ENCODE measurements at places on chromosomes 5 and 9. TPM values are rescaled to one million over a fixed set of nuclear protein-coding genes. Genes with fewer than 3 reads are reported as not detected.

CCDC127 gene
- total RNA-seq: 6.3 TPM

FRMD3 gene
- 0.89 TPM for total RNA-seq

JAKMIP2 gene
- 11.8 TPM for total RNA-seq

IGFBPL1 gene
- total RNA-seq: 36.7 TPM

ACTBL2 gene
- total RNA-seq: not detected

TYRP1 gene
- total RNA-seq: 0.14 TPM

CCL27 gene
- 1.0 TPM for total RNA-seq

LECT2 gene
- not detected for total RNA-seq

GDA gene
- total RNA-seq: 0.39 TPM

SPAG8 gene
- total RNA-seq: 0.50 TPM

TOR4A gene
- total RNA-seq: 7.3 TPM

- peak; percentile 57 for DNase-seq
Measured at GRCh38 chr9:19127871-19128500, 694 bp upstream of the PLIN2 start.

DNA sequence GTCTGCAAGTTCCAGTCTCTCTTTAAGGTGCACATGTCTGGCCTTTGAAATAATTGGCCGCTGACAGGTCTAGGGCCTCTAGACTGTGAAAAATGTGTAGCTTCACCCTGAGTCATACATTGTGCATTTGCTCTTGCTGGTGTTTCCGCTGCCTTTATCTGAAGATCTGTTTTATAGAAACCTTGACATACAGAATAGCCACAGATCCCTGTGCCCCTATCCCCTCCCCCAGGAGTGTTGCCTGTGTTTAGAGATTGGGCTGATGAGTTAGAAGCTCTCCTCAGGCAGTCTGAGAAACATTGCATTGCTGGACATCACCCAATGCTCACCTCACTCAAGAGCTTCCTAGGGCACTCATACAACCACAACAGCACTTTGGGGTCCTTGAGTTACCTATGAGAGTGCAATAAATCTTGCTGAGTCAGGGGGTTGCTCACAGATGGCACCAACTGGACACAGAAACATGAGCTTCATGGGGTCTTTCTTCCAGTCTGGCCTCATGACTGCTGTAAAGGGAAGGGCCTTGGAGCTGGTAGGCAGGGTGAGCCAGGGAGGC lies 3.8 kb upstream of the ZNF782 start:
- DNase-seq: no peak

- no peak for DNase-seq
Measured at GRCh38 chr5:136201870-136202269, 8.9 kb upstream of the SMIM32 start.

GRCh38 chr5:65061250-65061973 lies 292.7 kb downstream of the CWC27 start:
- DNase-seq: no peak

DNA sequence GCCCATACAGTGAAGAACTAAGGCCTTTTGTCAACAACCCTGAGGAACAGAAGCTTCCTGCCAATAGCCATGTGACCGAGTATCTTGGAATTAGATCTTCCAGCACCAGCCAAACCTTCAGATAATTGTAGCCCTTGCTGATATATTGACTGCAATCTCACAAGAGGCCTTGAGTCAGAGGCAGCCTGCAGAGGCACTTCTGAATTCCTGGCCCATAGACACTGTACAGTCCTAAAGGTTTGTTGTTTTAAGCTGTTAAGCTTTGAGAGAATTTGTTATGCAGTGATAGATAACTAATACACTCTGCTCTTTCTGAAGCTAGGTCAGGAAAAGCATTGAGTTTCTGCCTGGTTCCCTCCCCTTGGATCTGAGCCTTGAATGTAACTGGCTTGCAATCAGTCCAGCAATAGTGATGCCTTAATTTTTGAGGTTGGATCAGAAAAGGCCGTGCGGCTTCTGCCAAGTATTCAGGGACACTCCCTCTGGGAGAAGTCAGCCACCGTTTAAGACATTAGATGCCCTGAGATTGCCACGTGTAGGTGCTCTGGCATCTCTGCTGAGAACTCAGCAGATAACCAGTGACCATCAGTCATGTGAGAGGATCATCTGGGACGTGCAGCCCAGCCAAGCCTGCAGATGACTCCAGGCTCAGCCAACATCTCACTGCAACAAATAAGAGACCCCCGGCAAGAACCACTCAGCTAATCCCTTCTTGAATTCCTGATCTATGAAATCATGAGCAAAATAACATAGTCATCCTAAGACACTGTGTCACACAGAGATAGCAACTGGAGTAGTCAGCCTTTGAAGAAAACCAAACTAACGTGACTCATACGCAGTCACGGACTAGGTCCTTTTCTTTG lies 126.8 kb upstream of the STC2 start:
- no peak for DNase-seq

DNA sequence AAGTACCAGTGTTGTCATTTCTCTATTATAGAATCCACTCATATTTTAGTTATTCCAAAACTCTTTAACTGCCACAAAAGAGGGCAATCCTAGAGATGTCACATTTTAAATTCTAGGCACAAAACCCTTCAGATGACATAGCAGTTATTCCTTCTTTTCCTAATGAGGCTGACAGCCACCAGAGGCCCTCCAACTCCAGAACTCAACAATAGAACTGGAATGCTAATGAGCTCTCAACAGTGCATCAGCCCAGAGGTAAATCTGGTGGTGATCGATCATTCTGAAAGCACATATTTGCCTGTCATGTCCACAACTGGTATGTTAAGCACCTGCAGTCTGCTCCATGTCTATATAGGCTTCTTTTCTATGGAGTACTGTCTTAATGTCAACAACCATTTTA lies 40.2 kb upstream of the RAB3C start:
- no peak for DNase-seq

GRCh38 chr5:107289030-107289714 lies 381.6 kb downstream of the EFNA5 start:
- DNase-seq: no peak

DNA sequence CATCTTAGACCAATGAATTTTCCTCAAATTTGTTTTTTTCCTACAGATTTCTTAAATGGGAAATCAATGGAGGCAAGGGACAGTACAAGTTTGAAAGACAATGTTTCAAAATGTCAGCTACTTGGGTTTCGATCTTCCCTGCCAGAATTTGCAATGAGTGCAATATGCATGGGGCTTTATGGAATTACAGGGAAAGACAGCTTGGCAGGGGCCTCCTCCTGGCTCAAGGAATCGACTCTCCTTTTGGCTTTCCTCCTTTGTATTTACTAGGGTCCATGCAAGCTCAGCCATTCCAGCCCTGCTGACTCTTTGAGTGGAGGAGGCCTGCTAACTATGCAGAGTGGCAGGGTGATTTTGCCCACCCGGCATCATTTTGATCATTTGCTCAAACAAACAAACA lies 63.2 kb downstream of the MED27 start:
- no peak for DNase-seq

DNA sequence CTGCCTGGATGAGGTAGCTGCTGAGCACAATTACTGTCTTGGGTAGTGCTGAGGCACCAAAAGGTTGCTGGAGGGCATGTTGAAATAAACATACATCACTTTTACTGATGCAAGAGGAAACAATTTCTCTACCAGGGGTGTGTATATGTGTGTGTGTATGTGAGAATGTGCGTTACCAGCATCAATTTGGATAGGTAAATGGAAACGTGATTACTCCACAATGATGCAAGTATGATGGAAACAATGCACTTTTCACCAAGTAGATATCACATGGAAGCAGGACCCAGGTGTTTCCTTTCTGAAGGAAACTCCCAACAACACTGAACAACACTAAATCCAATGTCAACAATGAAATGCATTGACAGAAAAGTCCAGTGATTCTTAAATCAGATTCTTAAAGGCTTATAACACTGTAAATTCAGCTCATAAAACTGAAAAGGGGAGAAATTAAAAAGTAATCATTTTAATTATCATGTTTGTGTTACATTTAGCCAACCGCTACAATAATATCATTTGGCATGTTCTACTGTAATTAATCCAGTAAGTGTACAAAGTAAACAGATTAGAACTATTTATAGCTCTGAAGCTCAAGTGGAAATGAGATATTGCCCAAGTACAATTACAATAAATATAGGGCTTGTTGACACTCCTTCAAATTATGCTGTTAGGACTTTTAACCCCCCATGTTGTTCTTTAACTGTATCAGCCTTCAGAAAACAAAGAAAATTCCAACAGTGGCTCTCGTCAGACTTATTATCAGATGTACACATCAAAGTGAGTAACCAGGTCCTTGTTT lies 25.3 kb downstream of the YIPF5 start:
- DNase-seq: no peak

- DNase-seq: no peak
Measured at GRCh38 chr5:122091936-122092600, 14.0 kb upstream of the LOX start.

- no peak for DNase-seq
Measured at GRCh38 chr9:134134949-134135342, 936 bp upstream of the WDR5 start.

- no peak for DNase-seq
Measured at GRCh38 chr5:5384660-5385330, 37.7 kb upstream of the ICE1 start.

Measured in WTC11 (cell line).